ENCODE measurements at places on chromosomes 2 and 18.

GRCh38 chr2:239268082-239268481 is 132.7 kb downstream of the HDAC4 start:
- no peak for DNase-seq

- DNase-seq: no peak
Measured at GRCh38 chr2:217162533-217162932, 302.7 kb upstream of the TNP1 start.

DNA sequence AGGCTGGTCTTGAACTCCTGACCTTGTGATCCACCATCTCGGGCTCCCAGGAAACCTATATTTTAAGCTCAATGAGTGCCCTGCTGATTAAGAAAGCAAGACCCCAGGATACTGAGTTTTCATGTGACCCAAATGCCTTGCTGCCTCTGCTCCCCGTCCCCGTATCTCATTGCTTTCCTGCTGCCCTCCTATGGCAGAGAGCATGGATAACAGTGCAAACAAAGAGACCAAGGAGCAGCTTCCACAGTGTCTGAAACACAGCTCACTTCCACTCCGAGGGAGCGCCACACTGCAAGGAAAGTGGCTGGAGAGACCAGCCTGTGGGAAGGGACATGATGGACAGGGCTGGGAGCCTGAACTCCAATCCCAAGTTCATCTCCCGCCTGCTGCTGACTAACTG is 246.8 kb downstream of the TMEM182 start:
- no peak for DNase-seq

GRCh38 chr2:137748533-137748932 is 215.7 kb upstream of the HNMT start:
- DNase-seq: no peak
